Spleen (tissue), 13 donors: ENCODE measurements at places on chromosomes 6 and 20.

DNA sequence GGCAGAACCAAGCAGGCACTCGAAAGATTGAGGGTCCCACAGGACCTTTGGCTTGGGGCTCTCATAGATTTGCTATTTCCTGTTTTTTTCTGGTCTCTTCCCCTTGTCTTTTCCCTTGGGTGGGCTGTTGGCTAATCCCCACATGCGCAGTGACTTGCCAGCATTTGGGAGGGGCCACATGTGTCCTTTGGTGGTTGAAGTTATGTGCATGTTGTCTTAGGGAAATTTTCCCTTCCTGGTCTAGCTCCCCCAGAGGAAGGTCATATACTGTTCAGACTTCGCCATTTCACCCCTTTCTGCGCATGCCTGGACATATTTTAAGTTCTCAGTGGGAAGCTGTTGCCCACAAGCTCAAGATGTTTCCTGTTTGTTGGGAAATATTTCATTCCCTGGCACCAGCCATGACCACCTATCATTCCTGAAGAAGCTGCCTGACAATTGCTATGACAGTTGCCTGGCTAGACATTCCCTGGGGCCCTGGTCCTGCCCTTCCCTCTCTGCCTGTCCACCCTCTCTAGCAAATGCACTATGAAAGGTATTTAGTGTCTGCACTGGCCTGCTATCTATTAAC, 156.2 kb upstream of the THBS2 start:
- DNase-seq = no peak

DNA sequence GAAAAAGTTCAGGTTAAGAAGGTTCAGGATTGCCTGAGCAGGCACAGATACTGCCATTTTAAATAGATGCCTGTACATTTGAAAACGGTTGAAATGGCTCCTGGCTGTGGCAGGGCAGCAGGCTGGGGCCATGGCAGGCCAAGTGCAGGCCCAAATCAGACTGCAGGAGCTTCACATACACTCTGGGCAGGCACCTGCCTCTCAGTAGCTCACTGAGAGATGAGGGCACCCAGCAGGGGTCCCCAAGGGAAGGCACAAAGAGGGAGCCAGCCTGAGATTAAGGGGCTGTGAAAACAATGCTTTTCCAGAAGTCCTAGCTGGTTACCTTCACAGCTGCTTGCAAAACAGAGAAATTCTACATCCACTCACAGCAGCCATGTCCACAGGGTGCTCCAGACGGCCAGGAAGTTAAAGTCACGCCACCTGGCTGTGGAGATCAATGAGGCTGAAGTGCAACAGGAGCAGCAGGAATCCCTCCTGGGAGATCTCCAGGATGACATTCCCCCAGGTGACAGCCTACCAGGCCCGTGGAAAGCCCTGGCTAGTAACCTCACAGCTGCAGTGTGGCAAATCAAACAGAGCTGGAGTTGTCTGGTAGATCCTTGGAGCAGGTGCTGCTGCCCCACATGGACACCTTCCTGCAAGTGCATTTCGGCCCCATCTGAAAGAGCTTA, 6.2 kb upstream of the RAET1E start:
- DNase-seq = peak; percentile 47

- no peak for DNase-seq
Measured at GRCh38 chr20:56957737-56958553, 308.5 kb downstream of the BMP7 start.

DNA sequence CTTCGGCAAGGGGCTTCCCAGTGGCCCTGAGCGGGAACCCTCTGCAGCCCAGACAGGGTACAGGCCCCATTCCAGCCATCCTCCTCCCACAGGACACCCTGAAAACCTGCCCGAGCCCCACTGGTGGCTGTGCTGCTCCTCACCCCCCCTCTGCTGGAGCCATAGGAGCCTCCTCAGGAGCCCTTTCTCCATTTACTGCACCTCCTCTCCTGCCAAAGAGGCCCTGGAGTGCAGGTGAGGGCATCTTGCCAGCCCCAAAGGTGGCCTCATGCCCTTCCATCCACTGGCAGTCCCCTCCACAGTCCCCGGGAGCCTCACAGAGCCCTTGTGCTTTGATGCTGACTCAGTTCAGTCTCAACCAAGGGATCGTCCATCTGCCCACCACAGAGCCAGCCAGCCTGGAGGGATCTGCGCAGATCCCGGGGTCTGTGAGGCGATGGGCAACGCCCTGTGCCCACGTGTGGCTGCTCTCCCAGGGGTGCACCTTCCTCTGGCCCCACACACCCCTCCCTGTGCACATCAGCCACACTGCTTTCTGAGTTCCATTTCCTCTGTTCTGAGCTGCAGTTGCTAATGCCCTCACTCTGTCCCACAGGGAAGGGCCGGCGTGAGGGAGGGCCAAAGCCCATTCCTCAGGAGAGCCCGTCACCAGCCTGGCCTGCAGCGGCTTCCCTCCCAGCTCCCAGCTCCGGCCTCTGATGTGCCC, 228.5 kb downstream of the DLL1 start:
- DNase-seq = peak; percentile 59

DNA sequence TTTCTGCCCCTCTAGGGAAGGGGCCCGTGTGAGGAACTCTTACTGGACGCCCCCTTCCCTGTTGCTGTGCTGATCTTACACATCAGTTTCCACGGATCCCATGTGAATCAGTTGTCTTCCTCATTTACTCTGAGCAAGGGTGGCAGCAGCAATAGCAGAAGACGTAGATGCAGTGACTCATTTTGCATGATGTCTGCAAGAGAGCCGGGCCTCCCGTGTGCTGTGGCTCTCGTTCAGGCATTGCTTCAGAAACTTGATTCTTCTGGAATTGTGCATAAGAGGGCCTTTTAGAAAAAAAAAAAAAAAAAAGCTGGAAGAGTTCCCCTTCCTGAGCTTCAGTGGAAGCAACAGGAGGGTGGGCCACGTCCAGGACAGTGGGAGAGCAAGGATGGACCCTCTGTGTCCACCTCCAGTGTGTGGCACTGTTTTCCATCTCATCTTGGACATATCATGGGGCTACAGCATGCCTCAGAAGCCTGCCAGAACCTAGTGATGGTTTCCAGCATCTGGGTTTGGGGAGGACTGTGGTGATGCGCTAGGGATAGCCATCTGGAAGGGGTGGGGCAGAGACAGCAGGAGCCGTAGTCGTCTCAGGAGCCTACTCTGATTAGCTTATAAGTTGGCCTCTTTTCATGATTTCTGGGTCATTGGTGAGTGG, 62.1 kb downstream of the FOXO3 start:
- no peak for DNase-seq
